Spinal cord (tissue), 10 donors: ENCODE measurements at places on chromosomes 3 and 15.
A peak's percentile ranks its signal among the peaks of the same experiment; 100 is the strongest.

DNA sequence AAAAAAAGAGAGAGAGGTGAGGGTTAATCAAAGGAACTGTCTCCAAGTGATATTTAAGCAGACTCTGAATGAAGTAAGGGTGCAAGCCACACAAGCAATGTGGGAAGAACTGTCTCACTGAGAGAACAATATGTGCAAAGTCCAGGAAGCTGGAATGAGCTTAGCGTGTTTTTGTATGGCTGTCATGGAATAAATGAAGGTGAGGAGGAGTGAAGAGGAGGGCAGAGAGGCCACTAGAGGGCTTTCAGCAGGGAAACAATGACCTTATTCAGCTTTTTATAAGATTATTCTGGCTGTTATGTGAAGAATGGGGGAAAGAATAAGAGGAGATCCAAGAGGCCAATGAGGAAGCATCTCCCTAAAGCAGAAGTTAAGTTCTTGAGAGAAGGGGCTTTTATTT is 86.9 kb upstream of the COL8A1 start:
- no peak for DNase-seq

- DNase-seq: no peak
Observed at GRCh38 chr15:89781055-89781454, 4.9 kb downstream of the MESP2 start.

DNA sequence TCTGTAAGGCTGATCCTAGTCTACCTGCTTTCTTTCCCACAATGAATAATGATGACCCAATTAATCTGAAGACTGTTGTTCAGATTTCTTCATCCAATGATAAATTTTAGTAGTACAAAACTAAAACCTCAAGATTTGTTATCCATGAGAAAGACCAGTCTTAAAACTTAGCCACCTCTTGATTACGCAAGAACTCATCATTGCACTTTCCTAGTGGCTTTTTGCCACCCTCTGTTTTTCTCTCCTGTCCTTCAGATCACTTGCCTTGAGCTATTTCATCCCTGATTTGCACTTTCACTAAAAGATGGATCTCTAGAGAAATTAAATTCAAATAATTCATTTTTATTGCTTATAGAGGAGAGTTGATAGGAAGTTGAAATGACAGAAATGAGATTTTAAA is 142.7 kb upstream of the RBMS3 start:
- DNase-seq: no peak

DNA sequence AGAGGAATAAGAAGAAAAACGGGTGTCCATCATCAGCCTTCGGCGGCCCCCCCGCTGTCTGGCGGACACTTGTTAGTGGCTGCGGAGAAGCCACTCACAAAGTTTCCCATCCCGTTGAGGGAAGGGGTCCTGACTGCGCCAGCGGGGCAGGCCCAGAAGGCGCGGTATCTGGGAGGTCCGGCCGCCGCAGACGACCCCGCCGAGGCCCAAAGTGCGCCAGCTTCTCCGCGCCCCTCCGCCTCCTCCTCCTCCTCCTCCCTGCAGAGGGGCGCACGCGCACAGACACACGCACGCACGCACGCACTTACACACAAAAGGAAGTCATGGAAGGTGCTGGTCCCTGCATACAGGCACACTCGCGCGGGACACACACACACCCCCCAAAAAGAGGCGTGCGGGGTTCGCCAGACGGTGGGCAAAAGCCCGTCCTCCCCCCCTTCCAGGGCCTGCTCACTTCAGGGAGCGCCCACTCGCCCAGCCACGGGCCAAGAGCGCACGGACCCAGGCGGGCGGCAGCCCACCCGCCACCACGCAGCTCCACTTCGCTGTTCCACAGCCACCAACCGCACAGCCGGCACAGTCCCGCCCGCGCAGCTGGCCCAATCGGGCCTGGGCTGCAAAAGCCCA is 18.0 kb downstream of the ZNF148 start:
- peak; percentile 52 for DNase-seq

GRCh38 chr3:197456261-197457091 is 99.3 kb downstream of the BDH1 start:
- DNase-seq: peak; percentile 61

- no peak for DNase-seq
Observed at GRCh38 chr3:195794708-195795107, 17.0 kb downstream of the MUC4 start.

GRCh38 chr3:126125781-126126251 is 41.9 kb upstream of the SLC41A3 start:
- DNase-seq: no peak

- no peak for DNase-seq
Observed at GRCh38 chr15:25208735-25209134, 230.1 kb downstream of the UBE3A start.

GRCh38 chr15:67957435-67958132 is 96.5 kb upstream of the PIAS1 start:
- no peak for DNase-seq

DNA sequence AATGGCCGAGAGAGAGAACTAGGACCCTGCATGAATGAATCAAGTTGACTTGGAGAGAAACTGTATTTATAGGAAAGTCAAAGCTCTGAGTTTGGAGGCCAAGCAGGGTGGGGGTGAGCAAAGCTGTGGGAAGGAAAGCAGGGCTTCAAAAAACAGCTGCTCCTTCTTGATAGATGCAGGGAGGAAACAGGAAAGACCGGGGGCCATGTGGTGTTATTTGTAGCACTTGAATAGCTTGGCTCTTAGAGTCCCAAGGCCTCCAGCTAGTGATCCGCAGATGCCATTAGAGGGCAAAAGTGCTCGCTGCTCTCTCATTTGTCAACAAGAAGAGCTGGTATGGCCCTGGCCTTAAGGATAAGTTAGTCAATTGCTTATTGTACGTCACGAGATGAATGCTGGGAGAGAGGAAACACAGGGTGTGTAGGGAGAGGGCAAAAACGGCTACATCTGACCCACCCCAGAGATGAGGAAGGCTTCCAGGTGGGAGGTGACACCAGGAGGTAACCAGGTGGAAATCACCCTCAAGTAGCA is at the start of gene ALG1L2:
Gene ALG1L2 (plus strand): TSS at position 481 of the 531 bp plus-strand sequence. CDS start 186 bp downstream, outside the sequence.
- no peak for DNase-seq

DNA sequence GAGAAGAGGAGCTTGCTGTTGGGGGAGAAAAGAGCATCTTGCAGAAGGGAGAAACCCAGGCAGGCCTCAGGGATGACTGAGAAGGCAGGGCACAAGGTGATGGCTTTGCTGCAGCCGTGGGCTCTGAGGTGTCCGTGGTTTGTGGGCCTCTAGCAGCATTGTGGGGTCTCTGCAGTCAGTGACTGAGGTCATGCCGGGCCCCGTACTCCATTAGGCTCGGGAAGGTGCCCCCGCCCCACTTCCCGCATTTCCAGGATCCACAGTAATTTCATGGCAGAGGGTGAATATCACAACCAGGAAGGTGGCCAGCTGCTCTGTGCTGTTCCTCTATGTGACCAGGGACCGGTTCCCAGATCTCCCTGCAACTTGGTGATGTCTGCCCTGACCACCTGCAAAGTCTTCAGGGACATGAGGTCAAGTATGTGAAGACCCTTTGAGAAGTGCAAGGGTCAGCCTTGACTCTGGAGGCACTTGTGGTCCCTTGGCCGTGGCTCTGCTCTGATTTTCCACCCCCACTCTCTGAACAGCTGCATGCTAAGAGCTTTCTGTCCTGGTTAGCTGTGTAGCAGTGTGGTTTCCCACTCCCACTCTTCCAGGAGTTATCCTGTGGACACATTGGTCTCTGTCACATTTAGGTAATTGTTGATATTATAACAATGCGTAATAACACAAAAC is 3.6 kb downstream of the KLF13 start:
- no peak for DNase-seq

DNA sequence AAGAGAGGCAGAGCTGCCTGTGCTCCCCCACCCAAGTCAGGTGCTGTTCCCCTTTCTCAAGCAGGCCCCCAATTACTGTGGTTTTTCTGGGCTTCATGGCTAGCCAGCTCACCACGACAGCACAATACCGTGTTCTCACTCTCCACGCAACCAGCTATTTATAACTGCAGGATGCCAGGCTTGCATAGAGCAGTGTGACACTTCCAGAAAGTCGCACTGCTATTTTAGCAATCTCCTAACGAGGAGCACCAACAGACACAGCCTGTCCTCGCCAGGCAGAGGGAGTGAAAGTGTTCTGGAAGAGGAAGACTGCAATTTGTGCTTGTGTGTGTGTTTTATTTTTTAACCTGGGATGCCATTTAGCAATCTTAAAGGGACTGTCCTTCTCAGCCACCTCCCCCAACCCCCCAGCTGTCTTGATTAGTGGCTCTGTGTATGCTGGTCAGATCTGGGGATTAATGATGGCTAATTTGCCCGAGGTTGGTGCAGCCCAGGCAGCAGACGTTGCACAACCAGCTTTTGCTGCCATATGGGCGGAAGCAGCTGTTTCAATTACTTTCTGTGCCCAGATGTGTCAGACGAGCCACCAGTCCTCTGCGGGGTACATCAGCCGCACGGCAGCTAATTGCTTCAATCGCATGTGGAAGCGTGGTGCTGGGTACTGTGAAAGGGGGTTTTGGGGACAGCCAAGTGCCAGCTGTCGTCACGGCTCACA is 268.0 kb upstream of the ARRDC4 start:
- DNase-seq: peak; percentile 69

DNA sequence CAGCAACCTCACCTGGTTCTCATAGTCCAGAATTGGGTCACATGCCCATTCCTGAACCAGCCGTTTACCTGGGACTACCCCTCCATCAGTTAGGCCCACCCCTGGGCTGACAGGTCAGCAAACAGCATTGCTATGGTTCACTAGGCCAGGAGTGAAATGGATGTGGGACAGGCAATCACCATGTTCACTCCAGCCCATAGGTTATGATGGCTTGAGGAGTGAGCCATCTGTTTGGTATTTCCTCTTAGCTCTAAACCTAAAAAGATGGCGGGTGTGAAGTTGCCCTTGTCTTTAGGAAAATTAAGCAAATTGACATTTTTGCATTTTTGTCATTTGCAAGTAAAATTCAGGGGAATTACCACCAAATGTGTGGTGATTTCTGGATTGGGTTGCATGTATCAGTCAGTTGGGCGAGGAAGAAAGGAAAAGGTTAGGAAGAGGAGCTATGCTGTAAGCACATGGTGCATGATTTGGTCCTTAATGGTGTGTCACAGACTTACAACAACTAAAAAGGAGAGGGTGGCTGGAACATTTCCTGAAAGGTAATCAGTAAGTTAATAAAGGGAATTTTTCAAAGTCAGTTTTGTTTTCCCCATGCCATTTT is 17.2 kb downstream of the NXPE3 start:
- no peak for DNase-seq

- DNase-seq: no peak
Observed at GRCh38 chr3:108289159-108289558, 7.2 kb upstream of the HHLA2 start.

DNA sequence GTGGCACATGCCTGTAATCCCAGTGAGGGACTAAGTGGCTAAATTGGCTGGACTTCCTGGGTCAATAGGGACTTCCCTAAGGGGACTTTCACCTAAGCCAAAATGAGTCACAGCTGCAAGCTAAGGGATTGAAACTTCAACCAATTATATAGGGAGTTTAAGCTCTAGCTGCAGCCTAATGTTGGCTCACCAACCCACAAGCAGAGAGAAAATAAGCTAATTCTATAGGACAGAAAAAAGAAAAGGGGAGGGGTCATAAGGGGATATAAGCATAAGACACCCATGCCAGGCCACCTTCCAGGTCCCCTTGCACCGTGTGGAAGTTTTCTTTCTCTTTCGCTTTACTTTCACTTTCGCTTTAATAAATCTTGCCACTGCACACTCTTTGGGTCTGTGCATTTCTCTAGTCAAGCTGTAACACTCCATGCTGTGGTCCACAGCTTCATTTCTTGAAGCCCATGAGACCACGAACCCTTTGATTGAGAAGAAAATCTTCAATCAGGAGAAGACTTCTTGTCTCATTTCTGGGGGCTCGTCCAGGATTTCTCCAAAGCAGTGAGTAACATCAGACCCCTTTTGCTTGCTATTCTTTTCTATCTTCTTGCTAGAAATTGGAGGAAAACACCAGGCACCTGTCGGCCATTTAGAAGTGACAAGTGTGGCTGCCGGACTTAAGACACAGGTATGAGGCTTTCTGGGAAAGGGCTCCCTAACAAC is 192.3 kb downstream of the IGSF11 start:
- no peak for DNase-seq

- no peak for DNase-seq
Observed at GRCh38 chr3:71454512-71455403, 128.8 kb downstream of the FOXP1 start.

DNA sequence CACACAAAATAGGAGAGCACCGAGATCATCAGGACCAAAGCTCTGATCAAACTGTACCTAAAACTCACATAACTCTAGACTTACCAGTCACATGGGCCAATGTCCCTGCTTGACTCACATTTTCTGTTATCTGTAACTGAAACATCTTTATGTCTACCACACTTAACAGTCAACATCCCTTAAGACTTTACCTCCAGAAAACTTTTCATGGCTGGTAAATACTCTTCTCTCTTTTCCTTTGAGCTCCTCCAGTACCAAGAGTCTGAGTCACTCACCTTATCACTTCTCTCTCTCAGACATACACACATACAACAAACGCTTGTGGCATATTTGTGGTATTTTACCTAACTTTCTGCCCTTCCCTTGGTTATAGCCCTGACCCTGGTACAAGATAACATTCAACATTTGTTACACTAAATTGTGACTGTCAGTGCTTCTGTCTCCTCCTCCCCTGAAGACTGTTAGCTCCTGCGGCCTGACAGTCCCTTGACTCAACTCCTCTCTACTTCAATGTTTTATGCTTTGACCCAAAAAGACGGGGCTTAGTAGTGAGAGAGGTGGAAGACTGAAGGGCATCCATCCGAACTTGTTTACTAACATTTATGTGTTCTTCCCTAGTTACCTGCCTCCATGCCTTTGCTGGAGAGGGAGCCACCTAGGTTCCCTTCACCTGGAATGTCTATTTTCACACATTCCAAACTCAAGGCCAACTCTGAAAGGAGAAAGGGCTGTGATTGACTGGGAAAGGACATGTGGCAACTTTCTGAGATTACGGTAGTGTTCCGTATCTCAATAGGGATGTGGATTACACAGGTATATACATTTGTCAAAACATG is 3.7 kb upstream of the EFHB start:
- no peak for DNase-seq

- DNase-seq: no peak
Observed at GRCh38 chr15:88074386-88074785, 182.2 kb downstream of the NTRK3 start.

GRCh38 chr15:79042213-79042928 is 48.2 kb downstream of the RASGRF1 start:
- no peak for DNase-seq

DNA sequence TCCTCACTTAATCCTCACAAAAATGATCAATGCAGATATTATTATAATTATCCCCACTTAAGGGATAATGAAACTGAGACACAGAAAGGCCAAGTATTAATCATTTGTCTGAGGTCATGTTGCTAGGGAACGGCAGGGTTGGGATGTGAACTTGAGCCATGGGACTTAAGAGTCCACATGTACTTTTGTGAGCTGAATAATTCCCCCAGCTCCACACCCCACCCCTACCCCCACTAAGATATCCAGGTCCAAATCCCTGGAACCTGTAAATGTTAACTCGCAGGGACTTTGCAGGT is 290.5 kb upstream of the GADL1 start:
- DNase-seq: no peak

GRCh38 chr3:114896978-114897377 is 250.1 kb downstream of the ZBTB20 start:
- no peak for DNase-seq

- DNase-seq: no peak
Observed at GRCh38 chr3:41193794-41194539, 5.3 kb upstream of the CTNNB1 start.
